ENCODE measurements at places on chromosomes 5 and 9.
A peak's percentile ranks its signal among the peaks of the same experiment; 100 is the strongest.

DNA sequence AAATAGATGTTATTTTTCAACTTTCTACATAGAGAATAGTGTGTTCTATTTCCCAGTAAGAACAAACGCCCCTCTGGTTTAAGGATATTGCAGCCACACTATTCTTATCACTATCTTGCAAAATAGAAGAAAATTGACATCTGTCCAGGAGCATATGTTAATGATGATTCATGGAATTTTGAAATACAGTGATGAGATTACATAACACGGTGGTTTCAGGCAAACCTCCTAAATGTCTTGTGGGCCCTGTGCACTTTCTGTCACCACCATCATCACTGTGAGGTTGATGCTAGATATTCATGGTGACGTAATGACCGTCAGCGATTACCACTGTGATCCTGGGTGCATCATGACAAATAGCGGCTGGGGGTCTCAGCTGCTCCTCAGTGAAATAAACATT, 48.1 kb downstream of the CFAP90 start:
- no peak for DNase-seq

DNA sequence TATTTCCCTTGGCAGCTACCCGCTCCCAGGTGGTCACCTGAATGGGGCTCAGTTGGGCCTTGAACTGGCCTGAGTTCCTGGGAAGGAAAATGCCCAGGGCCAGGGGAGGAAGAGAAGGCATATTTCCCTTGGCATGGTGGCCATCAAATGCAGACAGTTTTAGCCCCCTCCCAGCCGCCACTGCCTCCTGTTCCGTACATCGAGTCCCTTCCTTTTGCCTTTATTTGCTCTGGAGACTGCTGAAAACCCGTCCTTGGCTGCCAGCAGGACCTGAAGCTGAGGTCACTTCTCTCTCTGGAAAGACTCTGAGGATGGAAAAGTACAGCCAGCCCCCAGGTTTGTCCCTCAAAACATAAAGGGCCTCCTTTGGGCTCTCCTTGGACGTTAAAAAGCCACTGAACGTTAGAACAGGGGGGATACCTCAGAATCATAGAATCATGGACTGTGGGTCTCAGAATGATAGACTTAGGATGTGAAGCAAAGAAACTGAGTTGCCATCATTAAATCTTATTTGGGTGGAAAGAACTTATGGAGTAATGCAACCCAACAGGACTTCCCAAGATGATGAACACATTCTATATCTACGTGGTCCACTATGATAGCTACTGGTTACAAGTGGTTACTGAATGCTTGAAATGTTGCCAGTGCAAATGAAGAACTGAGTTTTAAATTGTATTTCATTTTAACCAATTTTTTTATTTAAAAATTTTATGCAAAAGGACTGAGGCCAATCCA, 7.1 kb downstream of the SPARC start:
- no peak for DNase-seq

DNA sequence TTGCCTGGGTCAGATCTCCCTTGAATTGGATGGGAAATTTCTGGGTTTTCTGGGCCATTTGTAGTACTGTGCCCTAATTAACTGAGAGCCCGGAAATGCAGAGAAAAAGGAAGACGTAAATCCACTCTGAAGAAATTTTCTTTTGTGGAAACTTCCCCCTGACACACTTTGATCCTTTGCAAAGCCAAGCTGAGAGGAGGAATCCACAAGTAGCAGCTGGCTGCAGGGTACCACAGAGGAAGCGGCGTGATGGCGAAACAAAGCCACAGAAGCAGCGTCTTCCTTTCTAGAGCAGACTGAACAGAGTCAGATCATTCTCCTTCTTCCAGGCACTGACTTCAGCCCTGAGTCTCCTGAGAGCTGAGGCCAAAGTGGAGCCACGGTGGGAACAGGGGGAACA, 47.1 kb upstream of the ZNF354A start:
- no peak for DNase-seq

DNA sequence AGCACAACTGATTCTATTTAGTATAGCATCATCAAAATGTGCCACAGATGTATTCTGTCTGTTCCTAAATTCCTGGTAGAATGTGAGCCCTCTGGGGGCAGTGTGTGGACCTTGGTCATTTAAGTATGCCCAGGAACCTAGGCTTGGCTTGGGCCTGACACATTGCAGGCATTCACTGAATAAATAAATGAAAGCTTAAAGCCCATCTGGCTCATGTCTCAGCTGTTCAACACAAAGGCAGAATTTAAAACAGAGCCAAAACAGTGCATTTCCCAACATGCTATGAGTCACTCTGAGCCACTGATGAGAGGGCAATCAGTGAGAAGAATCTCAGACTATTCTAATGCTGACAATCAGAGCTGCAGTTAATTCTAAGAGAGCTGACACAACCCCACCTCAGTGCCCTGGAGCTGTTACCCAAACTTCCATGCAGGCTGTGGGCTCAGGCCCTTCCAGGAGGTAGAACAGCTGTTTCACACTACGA, 8.1 kb downstream of the FAM193B start:
- DNase-seq: peak; percentile 94

- no peak for DNase-seq
Measured at GRCh38 chr9:32136700-32137339, 247.6 kb upstream of the ACO1 start.

DNA sequence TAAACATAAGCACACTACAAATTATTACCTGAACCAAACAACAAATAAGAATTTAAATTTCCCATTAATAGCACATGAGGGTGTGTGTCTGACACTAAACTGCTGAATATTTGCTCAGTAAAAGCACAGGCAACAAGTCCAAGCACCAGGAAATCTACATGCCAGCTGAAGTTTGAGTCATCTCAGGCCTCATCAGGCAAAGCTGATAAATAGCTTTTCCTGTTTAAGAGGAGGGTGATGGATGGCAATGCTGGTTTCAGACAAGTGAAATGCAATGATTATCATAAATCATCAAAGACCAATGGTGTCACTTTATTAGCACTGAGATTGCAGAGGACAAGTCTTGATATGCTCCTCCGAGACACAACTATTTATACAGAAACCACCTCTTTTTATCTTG, 1668.0 kb upstream of the C9orf72 start:
- DNase-seq: no peak

GRCh38 chr9:138098116-138098907, 220.7 kb downstream of the CACNA1B start:
- DNase-seq: no peak

GRCh38 chr9:116189683-116190082, 36.1 kb downstream of the PAPPA start:
- DNase-seq: no peak

DNA sequence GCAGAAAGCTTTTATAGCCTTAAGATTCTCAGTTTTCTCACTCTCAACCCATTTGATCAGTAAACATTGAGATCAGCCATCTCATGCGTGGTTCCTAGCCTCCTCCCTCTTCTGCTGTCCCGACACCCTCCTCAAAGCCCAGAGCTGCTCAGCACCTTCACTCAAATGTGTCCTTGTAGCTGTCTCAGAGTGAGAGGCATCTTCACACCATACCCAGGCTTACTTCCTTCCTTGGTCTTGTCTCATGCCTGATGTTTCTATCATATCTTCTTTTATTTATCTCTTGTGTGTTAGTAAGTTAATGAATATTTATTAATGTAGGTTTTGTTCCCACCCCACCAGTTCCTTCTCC, 72.4 kb upstream of the SNX2 start:
- DNase-seq: no peak

DNA sequence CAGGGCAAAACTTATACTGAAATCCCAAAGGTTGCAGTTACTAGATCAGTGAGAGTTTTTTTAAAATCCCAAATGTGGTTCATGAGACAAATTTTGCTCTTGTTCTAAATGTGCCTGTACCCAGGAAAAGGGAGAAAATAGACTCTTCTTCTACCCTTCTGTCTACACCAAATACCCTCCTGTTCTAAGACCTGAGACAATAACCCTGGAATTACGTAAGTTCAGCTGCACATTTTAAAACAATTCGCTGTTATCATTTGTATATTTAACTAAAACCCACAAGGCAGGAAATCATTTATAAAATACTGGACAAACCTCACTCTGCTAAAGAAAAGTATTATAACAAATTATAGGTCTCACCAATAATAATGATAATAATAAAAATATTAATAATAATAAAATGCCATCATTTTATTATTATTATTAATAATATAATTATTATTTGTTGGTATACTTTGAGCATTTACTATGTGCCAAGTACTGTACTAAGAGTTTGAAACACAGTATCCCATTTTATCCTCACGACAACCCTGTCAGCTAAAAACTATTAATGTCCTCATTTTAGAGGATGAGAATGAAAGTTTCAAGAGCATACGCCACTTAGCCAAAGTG, 49.8 kb upstream of the AFAP1L1 start:
- peak; percentile 40 for DNase-seq

GRCh38 chr9:99128133-99128406, 23.2 kb downstream of the TGFBR1 start:
- no peak for DNase-seq

DNA sequence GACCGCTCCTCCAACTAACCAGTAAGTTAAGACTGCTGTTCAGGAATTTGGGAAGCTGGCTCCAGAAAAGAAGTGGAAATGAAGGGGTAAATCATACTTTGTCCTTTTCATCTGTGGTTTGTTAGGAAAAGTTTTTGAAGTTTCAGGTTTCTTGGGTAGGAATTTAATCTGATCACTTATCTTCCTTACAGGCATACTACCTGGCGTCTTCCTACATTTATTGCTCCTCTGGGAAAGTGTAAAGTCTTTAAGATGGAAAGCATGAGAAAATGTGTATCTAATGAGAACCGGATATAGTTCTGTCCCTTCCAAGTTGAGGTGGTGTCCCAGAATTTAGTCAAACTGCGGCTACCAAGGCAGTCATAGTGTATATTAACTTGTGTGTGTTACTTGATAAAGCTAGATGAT, 1.3 kb downstream of the RASA1 start:
- DNase-seq: no peak

GRCh38 chr9:112434487-112434886, 52.1 kb upstream of the KIAA1958 start:
- no peak for DNase-seq

GRCh38 chr9:77673941-77674791, 26.0 kb upstream of the GNA14 start:
- no peak for DNase-seq

DNA sequence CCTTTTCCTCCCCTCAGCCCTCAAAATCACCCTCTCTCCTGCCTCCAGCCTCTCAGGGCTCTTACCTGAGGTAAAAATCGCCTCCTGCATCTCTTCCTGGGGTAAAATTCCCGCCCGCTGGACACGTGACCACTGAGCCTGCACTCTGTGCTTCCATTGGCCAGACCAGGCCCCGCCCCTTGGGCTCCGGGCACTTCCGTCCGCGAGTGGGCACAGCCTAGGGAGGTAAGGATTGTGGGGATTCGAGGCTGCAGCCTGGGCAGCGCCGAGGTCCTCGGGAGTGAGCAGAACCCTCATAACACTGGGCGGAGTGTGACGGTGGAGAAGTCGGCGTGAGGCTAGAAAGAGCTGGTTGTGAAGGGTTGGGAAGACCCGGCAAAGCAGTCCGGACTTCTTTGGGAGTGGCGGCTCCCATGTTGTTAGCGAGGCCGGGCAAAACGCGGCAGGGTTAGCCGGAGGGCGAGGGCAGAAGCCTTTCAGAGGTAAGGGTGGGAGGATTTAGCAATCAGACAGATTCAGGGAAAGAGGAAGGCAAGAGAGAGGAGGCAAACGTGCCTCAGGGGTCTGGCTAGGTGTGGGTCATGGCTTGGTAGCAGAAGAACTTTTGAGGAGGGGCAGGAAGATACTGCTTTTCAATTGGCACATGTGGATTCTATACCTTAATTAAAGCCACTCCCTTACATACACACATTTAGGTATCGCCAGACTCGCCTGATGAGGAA, at the start of gene SHOC1:
Gene SHOC1 (minus strand): TSS at position 103 of the 722 bp plus-strand sequence. CDS start 3,519 bp downstream, outside the sequence.
- no peak for DNase-seq

- peak; percentile 35 for DNase-seq
Measured at GRCh38 chr9:128946571-128947276, 679 bp downstream of the DOLK start.

DNA sequence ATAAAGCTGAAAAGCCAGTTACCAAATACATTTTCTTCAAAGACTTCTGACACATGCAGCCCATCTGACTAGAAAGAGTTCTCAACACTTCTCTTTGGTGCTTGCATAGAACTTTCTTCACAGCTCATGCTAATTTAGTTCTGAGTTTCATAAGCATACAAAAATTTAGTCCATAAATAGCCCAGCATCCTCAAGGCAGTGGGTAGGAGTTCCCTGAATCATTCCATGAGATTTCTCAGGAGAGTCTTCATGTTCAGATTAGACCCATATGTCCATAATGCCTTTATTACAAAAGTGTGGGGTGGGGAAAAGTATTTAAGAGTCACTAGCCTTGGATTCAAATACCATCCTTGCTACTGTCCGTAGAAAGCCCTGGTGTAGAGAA, 290.2 kb upstream of the RGMB start:
- no peak for DNase-seq

DNA sequence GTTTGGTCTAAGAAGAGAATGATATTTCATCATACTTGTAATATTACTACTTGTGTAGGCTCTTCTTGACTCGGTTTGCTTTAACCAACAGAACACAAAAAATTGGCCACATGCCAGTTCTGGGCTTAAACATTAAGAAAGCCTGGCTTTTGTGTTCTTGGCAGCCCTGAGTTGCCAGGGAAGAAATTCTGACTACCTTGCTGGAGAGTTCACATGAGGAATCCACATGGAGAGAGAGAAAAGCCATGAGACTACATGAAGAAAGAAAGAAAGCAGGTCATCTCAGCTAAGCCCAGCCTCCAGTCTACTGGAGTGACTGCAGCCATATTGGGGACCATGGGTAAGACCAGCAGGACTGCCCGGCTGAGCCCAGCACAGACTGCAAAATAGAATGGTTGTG, 524.8 kb downstream of the RAB3C start:
- DNase-seq: peak; percentile 20

GRCh38 chr5:54693936-54694657, 176.5 kb downstream of the SNX18 start:
- no peak for DNase-seq

GRCh38 chr5:176542596-176543427, 5.6 kb upstream of the RNF44 start:
- DNase-seq: no peak

DNA sequence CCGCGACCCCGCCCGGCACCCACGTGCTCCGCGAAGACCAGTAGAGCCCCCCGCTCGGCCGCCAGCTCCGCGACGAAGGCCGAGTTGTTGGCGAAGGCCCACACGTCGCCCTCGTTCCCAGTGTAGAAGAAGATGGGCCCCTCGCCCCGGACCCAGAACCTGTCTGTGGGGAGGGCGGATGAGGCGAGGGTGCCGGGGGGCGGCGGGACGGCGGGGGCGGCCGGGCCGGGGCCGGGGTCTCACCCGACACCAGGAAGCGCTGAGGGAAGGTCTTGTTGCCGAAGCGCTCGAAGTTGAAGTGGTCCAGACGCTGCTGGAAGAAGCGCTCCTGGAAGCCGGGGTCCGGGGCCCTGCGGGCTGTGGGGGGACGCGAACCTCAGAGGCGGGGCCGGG, 317 bp downstream of the DPP7 start:
- DNase-seq: no peak

DNA sequence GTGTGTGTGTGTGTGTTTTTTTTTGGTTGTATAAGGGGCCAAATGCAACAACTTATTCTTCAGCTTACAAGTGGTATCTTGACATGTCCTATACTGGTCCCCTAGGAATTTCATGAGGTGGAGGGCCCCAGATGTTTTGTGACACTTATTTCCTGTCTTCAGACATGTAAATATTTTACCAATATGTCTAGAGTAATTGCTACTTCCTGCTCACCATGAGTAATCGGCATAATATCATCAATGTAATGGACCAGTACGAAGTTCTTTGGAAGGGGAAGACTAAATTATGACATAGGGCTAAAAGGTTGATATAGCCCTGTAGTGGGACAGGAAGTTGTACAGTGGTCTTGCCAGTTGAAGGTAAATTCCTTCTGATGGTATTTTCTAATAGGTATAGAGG, 3.7 kb upstream of the OTULIN start:
- no peak for DNase-seq

GRCh38 chr9:79706512-79706911, 134.7 kb downstream of the TLE4 start:
- DNase-seq: no peak
